Activated gamma-delta T cell treated with anti-CD3 and anti-CD28 coated beads, Interleukin-2, amount 50 U/mL, for 16 hours (primary cell): ENCODE measurements at places on chromosomes 4 and X.

DNA sequence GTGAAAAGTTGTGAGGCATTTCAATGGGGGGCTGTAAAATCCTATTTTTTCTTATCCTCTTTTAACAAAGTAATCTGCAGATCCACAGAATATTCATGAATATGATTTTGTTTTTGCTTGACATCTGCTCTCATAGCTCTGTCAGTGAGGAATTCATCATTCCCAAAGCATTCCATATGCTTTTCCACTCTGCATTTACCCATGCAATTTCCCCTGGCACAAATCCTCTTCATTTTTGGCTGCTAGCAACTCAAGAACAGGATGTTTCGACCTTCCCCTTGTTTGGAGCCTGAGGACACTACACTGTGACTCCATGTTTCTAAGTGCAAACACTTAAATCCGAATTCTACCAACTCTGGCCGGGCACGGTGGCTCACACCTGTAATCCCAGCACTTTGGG is 48.5 kb downstream of the KLHL15 start:
- no peak for DNase-seq

- no peak for DNase-seq
Measured at GRCh38 chrX:41118156-41118555, 32.9 kb downstream of the USP9X start.

DNA sequence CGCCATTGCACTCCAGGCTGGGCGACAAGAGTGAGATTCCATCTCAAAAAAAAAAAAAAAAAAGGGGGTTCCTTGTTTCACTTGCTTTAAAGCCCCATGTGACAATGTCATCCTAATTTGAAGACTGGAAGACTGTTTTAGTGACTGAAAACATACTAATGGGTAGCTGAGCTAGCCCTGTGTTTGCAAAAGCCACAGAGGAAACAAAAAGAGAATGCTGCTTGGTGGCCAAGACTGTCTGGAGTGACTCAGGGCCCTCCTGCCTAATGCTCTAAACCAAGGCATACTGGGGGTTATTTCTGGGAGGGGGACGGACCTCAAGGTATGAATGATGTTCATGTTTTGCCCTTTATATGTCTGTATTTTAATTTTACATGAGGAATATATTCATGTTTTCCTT is 16.0 kb downstream of the HPSE start:
- DNase-seq: no peak

DNA sequence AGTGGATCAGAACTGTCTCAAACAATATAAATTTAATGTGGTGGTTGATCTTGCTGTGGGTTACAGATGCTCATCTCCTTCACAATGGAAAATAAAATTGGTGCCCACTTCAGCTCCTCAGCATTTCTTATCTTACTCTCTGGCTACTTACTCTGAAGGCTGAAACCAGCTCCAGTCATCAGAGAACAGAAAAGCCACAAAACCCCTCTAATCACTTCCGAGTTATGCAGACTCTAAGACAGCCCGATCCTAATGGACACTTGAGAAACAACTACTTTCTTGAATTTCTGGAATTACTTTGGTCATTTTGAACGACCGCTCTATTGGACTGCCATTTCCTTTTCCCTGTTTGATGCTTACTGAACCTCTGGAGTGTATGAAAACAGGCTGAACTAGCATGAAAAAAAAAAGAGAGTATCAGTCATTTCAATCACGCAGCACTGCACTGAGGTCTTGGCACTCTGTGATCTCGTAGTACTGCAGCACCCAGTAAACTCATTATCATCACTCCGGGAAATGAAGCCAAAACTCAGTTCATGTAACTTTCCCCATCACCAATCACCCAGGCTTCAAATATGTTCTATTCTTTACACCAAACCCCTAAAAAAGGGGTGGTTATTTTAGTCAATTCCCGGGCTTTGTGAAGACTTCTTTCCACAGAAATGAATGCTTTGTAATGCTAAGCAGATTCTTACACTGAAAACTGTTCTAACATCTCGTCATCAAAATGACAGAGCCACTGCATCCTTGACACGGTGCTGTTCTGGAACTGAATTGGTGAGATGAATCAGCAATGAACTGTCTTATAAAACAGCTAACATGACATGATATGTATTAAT is 54.5 kb downstream of the TSPAN5 start:
- no peak for DNase-seq

- no peak for DNase-seq
Measured at GRCh38 chr4:30767147-30767845, 47.1 kb downstream of the PCDH7 start.

DNA sequence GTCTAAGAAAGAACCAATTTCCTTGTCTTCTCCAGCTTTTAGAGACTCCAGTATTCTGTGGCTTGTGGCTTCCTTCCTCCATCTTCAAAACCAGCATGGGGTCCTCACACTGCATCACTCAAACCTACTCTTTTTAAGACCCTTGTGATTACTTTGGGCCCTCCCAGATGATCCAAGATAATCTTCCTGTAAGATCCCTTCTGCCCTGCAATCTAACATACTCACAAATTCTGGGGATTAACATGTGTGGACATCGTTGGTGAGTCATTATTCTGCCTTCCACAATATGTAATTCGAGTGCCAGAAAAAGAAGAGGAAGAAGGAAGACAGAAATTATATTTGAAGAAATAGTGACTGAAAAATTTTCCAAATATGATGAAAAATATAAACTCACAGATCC is 47.9 kb downstream of the BEND4 start:
- no peak for DNase-seq

DNA sequence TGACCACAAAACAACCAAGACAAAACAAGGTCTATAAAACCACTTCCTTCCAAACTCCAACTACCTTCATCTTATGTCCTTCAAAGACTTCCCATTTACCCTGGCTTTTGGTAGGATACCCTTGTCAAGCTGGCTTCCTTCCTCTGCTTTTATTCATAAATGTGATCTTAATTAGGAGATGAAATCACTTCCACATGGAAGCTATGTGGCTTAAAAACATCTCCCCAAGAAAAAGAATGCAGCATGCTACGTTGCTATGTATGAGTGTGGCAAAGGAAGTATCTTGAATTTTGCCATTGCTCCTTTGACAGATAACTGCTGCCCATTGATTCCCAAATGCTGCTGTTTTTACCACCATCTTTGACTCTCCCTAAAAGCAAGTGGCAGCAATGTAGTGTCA is 46.4 kb upstream of the VEGFD start:
- DNase-seq: no peak

GRCh38 chrX:29487214-29487613 is 728.1 kb upstream of the MAGEB2 start:
- no peak for DNase-seq

DNA sequence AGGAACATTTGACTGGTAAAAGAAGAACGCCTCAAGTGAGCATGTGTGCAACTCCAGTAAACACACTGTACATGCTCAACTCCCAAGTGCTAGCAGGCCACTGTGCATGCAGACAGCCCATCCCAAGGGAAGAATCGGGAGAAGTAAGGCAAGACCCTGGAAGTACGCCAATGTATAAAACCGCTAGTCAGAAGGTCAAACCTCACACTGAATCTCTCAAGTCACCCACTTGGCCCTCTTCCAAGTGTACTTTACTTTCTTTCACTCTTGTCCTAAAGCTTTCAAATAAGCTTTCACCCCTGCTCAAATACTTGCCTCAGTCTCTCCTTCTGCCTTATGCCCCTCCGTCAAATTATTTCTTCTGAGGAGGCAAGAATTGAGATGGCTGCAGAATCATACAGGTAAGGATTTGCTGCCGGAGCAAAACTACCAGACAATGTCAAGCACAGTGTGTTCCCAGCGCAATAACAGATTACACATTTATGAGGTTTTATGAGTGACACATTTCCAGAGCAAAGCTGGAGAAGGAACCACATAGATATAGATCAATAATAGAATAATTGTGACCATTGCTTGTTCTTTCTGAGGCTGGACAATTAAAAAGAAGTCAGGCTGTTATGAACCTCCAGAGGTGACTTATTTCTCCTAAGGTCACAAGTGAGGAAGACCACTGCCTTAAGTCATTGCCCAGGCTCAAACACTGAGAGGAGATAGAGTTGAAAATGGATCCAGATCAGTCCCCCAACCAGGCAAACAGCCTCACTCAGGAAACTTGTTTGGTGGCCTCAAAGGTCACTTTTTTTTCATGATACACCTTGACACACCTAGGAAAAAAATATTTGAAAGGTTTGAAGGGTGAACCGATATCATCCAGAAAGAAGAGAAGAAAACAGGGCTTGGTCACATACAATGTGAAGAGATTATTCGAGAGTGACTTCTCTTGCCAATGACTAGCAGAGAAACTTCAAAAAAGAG is 26.3 kb downstream of the CXCL1 start:
- no peak for DNase-seq

- no peak for DNase-seq
Measured at GRCh38 chr4:7189475-7190277, 2.7 kb upstream of the SORCS2 start.

DNA sequence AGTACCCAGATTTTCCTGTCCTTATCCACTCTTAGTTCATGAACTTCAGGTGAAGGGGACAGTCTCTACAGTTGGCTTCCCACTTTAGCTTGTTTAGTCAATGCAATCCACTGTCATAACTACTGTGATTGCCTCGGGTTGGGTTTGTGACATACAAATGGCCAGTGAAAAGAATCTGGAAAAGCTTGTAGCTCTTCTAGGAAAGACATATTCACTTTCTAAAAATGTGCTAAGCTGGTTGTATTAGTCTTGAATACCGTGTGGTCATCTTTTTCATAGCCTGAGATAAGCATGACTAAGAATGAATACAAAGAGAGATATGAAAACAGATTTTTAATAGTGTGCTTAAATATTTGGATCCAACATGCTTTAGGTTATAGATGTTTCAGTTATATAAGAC is 1443.5 kb upstream of the IGFBP7 start:
- no peak for DNase-seq

GRCh38 chr4:139589336-139590018 is 33.5 kb upstream of the SETD7 start:
- DNase-seq: no peak

GRCh38 chrX:105226499-105226898 is 6.0 kb upstream of the TEX13A start:
- DNase-seq: no peak

DNA sequence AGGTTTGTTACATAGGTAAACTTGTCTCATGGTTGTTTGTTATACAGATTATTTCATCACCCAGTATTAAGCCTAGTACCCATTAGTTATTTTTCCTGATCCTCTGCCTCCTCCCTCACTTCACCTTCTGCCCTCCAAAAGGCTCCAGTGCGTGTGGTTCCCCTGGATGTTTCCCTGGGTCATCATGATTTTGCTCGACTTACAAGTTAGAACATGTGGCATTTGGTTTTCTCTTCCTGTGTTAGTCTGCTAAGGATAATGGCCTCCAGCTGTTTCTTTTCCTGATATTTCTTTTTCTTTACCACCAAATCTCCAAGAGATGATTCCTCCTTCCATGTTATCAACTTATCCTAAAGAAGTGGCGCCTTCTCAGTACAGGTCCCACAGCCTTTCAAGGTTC is 543.1 kb upstream of the ADGRL3 start:
- DNase-seq: no peak

DNA sequence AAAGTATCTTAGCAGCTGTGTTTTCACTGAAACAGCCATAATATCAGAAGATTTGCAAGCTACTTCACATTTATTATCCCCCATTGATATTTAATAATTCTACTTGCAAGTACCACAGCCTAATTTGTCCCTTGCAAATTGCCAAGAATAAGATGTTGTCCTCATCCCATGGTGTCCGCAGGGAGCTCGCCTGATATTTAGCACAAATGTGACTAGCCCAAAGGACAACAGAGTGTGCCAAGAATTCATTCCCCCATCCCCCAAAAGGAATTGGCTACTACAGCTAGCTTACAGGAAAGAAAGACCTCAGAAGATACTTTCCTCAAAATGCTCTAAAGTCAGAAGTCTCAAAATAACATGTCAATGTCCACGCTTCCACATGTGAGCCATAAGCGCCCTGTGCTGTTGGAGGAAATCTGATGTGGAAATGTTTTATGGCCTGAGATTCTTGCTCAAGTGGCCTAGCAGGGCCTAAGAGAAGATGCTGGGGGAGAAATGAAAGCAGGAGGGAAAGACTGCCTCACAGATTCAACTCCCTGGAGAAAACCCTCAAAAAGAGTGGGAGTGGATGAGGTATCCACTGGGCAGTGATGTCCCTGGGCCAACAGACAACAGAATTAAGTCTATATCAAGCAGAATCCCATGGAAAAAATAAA is 111.4 kb downstream of the SH3KBP1 start:
- no peak for DNase-seq

- no peak for DNase-seq
Measured at GRCh38 chrX:132504417-132504816, 15.6 kb upstream of the MBNL3 start.

DNA sequence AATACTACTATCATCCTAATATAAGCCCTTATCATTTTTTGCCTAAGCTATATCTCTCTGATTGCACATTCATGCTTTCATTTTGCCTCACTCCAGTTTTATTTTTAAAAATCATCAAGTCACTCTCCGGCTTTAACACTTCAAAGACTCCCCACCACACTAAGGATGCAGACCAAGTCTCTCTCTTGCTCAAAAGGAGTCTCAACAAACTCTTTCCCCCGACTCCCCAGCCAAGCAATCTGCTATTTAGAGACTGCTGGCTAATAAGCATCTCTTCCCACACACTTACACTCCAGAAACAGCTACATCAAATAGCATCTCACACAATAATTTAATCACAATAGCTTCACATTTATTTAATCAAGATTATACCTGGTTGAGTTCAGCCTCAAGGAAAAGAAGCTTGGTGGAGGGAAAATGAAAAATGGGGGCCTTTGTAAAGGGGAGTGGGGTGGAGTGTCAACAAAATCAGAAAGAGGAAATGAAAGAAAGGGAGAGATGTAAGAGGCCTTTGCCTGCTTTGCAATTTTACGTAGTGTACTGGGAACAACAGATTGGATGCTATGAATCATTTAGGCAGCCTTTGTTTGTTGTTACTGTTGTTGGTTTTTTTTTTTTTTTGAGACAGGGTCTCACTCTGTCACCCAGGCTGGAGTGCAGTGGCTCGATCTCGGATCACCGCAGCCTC is 104.1 kb upstream of the MCF2 start:
- no peak for DNase-seq

DNA sequence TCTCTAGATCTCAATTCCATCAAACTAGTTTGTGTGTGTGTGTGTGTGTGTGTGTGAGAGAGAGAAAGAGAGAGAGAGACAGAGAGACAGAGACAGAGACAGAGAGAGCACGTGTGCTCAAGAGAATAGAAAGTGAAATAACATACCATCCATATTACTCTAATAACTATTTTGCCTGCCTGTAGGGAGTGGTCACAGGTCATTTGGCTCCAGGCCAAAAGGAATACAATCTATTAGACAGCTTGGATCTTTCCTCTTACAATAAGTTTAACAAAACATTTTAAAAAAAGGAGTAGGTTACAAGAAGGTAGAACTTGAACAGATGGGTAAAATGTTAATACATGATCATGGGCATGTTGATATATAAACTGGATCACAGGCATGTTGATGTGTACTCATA is 76.2 kb downstream of the COL4A6 start:
- DNase-seq: no peak

DNA sequence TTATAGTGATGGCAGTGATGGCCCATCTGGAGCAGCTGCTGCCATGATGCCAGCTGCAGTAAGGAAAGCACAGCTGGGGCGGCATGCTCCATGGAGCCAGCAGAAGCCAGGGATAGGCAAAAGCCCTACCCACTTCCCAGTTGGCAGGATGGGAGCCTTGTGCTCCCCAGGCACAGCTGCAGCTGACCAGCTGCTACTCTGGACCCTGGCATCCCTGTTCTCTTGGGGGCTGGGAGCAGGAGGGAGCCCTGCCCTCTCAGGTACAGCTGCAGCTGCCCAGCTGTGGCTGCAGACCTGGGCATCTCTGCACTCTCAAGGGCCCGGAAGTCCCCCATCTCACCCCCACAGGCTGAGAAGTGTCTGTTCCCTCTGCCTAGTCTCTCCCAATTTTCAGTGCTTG is 531.9 kb downstream of the PCDH18 start:
- DNase-seq: no peak

GRCh38 chr4:20666012-20666860 is 34.0 kb upstream of the PACRGL start:
- DNase-seq: no peak
